ENCODE measurements at places on chromosomes 2 and 18.

DNA sequence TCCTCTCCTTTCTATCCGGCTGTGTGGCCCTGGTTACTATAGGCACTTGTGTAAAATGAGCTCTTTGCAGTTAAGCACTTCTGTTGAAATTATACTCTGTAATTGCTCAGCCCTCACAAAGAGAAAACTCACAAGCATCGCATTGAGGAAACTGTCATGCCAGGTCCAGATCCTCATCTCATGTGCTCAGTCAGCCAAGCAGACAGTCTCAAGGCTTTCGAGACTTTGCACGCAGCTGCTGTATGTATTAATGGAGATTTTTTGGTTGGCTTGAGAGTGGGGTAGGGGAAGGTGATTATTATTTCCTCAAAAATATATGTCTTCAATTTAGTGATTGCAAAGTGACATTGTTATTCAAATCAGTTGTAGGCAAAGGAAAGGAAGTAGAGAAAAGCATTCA, 33.0 kb upstream of the PHLPP1 start:
- no peak for DNase-seq

DNA sequence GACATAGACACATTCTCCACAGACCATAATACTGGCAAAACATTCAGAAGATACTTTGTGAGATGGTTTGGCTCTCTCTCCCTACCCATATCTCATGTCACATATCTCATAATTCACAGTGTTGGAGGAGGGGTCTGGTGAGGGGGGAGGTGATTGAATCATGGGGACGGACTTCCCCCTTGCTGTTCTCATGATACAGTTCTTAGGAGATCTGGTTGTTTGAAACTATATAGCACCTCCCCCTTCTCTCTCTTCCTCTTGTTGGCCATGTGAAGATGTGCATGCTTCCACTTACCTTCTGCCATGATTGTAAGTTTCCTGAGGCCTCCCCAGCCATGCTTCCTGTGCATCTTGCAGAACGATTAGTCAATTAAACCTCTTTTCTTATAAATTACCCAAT, 61.1 kb downstream of the HK2 start:
- no peak for DNase-seq

DNA sequence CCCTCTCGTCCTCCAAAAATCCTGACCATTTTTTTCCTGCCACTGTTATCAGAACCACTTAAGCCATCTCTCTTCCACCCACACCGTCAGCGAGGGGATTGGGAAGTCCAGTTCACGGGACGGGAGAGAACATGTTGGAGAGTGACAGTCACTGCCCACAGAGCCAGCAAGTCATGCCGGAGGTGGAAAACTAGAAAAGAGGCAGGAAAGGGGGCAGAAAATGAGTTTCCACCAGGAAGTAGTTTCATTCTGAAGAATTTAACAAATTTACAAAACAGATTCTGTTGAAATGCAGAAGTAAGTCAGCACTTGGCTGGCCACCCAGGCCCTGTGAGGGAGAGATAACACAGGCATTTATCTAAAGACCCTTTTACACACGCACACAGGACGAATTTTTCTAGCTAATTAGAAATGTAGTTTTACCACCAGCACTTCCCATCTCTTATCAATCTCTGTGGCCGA, 431.3 kb downstream of the TSN start:
- DNase-seq, result no peak

GRCh38 chr18:57220930-57221483, 74.1 kb downstream of the BOD1L2 start:
- no peak for DNase-seq

DNA sequence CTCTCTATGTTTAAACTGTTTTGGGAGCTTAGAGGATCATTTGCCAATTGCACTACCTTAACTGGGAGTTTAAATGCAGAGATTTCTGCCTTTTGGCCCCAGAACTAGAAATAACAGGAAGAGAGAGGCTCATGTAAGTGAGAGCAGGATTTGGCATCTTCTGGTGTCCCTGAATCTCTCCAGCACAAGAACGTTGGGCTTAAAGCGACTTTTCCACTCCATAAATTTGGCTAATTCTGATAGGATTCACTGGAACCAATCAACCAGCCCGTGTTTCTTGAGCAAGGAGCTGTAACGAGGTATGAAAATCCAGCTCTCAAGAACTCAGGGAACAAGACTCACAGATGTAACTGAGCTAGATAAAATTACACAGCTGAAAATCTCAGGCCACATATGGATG, 181.0 kb downstream of the C1D start:
- DNase-seq, result no peak

Measured in CD4-positive, alpha-beta T cell treated with Interleukin-21 for 1 hour (primary cell).